ENCODE measurements at places on chromosomes 4 and X.
A peak's percentile ranks its signal among the peaks of the same experiment; 100 is the strongest.

DNA sequence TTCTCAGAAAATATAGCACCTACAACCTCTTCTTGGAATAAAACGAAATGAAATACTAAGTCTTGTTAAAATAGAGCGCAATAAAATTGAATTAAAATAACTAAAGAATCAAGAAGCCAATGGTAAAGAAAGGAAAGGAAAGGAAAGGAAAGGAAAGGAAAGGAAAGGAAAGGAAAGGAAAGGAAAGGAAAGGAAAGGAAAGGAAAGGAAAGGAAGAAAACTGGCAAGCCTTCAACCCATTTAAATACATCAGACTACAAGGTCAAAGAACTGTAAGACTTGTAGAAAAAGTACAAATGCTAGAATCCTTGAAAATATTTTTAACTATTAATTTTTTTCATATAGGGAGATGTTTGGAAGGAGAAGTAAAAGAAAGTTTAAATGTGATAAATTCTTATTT, 372.1 kb downstream of the IQCM start:
- DNase-seq, result no peak

GRCh38 chr4:77015390-77015789, 60.4 kb downstream of the CCNI start:
- DNase-seq, result no peak

- no peak for DNase-seq
Observed at GRCh38 chrX:129316461-129316860, 206.8 kb downstream of the SMARCA1 start.

DNA sequence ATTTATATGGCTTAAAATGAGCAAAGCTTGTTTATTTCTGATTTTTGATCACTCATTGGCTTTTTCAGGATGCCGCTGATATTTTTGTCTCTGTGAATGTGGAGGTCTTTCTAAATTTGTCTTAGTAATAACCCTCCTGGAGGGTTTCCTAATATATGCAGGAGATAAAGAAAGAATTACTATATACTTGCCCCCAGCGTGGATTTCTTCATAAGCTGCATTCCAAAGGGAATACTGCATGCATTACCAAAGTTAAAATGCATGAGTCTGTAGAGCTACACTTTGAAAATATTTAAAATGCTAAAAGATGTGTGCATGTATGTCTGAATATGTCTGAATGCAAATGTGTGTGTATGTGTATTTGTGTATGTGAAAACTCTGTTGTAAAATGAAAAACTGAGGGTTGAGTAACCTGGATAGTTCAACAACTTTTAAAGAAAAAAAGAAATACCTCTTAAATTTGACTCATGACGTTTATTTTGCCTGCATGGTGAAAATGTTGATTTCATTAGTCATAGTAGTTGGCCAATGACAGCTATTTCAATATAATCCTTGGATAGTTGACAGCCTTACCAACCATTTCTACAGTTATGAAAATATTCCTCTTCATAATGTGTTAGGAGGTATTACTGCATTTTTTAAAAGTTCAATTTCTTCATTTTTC, 113.2 kb upstream of the ZNF827 start:
- no peak for DNase-seq

- no peak for DNase-seq
Observed at GRCh38 chrX:19776753-19777152, 110.6 kb downstream of the SH3KBP1 start.

DNA sequence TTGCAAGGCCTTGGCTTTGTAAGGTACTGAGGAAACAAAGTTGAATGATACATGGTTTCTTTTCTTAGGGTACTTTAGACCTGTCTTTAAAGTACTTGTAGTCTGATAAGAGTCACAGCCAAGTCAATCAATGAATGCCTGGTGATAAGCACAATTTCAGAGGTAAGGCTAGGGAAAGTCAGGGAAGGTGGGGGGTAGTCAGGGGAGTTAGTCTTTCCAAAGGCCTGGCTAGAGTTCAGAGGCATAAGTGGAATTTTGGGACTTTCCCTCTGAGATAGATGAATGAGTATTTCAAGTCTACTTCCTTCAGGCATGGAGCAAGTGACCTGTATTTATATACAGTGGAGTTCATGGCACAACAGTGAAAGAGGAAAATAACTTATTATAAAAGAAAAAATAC, 78.3 kb downstream of the SLC4A4 start:
- no peak for DNase-seq

GRCh38 chr4:52914051-52914605, 52.0 kb downstream of the RASL11B start:
- DNase-seq, result peak; percentile 32

- peak; percentile 12 for DNase-seq
Observed at GRCh38 chr4:143617994-143618679, 82.3 kb downstream of the FREM3 start.

All from ovary (tissue), 10 donors.